Kidney epithelial cell (primary cell): ENCODE measurements at places on chromosomes 3 and 15.

GRCh38 chr3:119227070-119227850, 13.4 kb downstream of the B4GALT4 start:
- DNase-seq: no peak

- DNase-seq: no peak
Measured at GRCh38 chr15:95324656-95325055, 1005.8 kb upstream of the NR2F2 start.

- DNase-seq: peak; percentile 98
Measured at GRCh38 chr3:149180057-149180573, 41.5 kb downstream of the CP start.

DNA sequence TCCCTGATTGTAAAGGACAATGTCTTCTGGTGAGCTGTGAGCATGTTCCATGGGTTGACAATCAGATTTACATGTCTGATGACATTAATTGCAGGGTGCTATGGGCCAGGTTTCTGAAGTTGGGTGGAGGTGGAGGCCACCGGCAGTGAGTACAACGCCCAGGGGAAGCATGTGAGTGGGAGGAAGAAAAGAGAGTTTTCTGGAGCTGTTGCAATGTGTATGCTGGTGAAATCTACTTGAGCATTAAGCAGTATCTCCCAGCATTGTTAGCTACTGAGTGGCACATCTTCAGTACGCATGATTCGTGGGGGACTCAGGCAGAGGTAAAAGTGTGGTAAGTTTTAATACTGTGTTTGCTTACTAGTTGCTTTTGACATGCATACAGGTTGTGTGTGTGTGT, 26.6 kb downstream of the TMEM45A start:
- DNase-seq: no peak

- DNase-seq: no peak
Measured at GRCh38 chr15:78944669-78945407, at the start of gene CTSH. TSS of gene CTSH (minus strand) at chr15:78945046. CDS start at chr15:78944981, 65 bp downstream.
